ENCODE measurements at places on chromosomes 4 and X. TPM values are rescaled to one million over a fixed set of nuclear protein-coding genes. Genes with fewer than 3 reads are reported as not detected.

GRCh38 chrX:86171366-86171765, 23.1 kb downstream of the DACH2 start:
- peak; percentile 26 for DNase-seq

DNA sequence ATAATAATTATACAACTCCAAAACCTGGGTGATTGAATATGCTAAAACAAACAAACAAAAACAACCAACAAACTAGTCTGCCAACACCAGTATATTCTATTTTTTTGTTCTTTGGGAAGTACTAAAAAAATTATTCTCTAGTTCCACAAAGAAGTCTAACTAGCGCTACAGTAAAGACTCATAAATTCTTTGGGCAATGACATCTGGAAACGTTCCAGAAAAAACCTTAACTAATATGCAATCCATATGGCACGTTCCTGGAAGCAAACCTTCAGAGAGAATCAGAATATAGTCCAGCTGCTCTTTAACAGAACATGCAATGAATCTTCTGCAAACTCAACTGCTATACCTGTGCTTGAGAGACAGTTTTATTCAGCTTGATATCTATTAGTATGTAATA, 500.1 kb downstream of the TRAM1L1 start:
- no peak for DNase-seq

DNA sequence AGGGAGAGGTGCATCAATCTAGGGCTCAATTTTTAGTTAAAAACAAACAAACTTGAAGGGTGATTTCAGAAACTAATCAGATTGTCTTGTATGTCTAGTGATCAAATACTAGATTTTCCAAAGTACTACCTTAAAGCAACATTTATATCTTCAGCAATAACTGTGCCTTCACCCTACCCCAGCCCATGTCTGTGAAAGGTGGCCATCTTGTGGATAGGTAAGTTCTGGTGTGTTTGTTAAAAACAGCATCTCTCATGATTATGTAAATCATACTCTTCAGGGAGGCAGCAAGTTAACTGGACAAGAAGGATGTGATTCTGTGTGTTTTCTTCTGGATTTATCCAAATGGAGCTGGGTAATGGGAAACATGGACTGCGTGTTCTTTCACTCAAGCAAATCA, 81.4 kb upstream of the ACSL1 start:
- no peak for DNase-seq

DNA sequence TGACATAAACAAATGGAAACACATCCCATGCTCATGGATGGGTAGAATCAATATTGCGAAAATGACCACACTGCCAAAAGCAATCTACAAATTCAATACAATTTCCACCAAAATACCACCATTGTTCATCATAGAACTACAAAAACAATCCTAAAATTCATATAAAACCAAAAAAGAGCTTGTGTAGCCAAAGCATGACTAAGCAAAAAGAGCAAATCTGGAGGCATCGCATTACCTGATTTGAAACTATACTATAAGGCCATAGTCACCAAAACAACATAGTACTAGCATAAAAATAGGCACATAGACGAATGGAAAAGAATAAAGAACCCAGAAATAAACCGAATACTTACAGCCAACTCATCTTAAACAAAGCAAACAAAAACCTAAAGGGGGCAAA, 342.8 kb upstream of the AGA start:
- DNase-seq = no peak

GRCh38 chr4:184396570-184397515, 77.5 kb downstream of the IRF2 start:
- no peak for DNase-seq

DNA sequence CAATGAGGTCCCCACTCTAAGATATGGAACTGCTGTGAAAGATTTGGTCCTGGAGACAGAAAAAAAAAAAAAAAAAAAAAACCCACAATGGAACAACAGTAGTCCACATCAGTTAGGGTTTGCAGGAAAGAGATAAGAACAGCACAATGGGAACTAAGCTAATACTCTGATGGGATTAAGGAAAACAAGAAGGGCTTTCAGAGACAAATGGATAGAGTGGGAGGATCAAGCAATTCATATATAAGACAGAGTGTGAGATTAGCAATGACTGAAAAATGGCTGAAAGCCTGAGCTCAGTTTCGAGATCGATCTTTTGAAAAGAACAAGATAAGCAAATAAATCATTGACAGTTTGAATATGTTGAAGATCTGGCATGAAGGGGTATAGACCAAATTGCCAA, 188.4 kb upstream of the TRPC5 start:
- DNase-seq = no peak

MAOB gene
- total RNA-seq = not detected

- DNase-seq = no peak
Measured at GRCh38 chrX:116238567-116239255, 68.2 kb downstream of the AGTR2 start.

- no peak for DNase-seq
Measured at GRCh38 chrX:70096052-70096451, 33.8 kb downstream of the OTUD6A start.

All from NCI-H460 (cell line).